ENCODE measurements at places on chromosomes 16 and 17.

DNA sequence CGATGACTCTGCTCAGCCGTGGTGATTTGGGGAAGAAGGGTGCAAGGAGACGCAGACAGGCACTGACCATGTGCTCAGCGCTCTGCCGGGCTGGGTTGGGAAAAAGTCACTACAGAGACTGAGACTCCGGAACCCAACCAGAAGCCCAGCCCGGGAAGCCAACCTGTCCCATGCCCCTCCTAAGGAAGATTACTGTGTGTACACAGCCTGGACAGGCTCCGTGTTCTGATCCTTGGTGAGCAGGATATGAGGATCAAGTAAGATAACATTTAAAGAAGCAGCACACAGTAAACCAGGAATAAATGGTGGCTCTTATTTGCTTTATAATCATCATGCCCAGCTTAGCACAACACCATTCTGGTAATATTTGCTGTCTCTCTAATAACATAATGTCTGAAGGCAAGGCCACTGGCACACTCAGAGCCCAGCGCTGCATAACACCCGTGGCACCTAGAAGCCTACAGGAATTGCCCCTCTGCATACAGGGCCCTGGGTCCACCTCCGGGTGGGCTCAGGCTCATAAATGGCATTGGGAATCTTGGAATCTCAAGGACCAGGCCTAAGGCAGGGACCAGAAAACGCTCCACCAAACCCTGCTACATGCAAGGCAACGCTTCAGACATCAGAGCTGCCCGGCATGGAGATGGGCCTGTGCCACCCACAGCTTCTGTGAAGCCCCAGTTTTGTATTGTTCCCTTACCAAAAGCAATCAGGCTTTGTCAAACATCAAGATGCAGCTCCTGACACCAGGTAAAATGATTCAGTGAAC is 113.5 kb downstream of the DYNLRB2 start:
- DNase-seq, result no peak

GRCh38 chr16:81201267-81201666 is 37.2 kb upstream of the BCO1 start:
- DNase-seq, result no peak

DNA sequence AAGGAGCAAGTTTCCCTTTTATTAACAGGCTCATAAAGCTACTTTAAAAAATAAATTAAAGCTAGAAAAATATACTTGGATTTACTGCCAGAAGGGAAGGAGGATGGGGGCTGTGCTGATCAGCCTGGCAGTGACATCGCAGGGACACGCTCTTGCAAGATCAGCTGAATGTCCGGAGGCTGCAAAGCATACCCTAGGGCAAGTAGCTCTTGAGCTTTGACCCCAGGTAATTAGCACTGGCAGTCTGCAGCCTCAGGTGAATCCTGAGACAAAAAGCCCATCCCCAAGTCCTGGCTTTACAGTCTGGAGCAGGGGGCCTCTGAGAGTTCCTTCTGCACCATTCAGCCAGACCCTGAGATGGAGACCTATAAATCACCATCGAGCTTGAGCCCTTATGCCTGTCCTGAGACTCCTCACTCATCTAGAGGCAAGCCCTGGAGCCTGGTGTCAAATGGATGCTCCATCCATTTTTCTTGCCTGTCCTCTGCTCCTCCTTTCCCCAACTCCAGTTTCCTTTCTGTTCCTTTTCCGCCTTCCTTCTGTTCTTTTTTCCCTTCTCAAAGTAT is 131.7 kb downstream of the TMEM114 start:
- no peak for DNase-seq

- no peak for DNase-seq
These were observed 76.8 kb downstream of the CCDC182 start for GRCh38 chr17:57668332-57668731.

DNA sequence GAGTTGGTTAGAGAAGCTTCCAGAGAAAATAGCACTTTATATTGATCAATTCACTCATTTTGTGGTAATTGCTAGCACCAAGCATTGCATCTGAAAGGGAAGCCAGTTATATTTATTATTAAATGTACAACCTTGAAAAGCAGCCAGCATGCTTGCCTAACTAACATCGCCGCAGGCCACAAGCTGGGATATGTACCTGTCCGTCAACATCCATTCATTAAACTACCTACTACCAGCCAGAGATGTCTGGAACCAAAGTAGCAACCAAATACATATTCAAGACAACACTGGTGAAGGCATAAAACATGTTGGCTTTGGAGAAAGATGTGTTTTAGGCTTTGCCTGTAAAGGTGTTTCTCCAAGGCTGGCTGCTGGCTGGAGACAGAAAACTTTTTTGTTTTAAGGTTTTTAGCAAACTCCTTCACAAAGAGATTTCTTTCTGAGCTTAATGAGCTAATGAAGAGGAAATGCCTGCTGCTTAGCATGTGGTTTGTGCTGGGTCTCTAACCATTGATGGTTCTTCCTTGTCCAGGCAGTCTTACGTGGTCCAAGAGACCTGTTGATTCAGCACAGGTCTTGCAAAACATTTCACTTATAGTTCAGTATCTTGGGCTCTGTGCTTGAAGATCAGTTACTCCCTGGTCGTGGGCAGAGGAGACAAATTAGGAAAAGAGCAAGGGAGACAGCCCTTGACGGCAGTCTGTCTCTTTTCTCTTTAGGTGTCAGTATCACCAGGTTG is 3.1 kb downstream of the ITPRIPL2 start:
- DNase-seq, result no peak

DNA sequence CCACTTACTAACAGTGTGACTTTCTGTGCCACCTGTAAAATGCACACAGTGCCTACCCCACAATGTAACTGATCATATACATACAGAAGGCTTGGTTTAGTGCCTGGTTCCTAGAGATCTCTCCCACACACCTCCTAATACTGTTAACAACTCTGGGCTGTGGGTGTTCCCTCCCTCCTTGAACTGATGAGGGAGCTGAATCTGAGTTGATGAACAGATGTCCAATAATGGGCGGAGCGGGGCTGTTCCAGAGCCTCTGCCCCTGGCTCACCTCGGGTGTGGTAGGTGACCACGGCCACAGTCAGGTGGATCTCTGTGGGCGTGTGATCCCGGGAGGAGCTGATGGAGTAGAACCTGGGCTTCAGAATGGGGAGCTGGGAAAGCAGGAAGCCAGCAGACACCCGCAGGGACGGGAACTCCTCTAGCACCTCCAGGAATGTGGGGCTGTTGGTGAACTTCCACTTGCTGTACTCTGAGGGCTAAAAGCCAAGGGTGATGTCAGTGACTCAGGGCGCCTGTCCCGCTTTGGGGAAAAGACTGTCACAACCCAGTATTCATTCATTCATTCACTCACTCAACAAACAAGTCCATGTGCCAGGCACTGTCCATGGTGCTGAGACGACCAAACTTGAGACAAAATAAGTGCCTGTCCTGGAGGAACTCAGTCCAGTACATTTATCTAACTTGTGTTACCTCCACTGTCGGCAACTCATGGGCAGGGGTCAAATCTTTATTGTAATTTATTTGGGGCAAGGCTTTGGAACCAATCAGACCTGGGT is 37.6 kb downstream of the NOS2 start:
- DNase-seq, result no peak

DNA sequence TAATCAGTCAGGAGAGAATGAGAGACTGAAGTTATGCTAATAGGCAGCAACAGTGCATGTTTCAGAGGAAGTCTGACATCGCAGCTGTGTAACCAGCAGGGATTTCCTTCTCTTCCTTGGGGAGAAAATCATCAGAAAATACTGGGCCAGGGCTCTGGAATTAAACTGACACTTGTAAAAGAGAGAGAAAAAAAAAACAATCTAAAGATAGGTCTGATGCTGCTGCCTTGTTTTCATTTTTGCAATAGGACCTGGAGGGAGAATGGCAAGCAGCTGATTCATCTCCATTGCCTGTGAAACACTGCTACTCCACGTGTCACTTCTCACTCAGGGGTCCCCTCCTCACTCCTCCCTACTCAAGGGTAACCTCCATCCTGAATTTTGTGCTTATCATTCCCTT is 17.7 kb upstream of the CORO6 start:
- DNase-seq, result no peak

DNA sequence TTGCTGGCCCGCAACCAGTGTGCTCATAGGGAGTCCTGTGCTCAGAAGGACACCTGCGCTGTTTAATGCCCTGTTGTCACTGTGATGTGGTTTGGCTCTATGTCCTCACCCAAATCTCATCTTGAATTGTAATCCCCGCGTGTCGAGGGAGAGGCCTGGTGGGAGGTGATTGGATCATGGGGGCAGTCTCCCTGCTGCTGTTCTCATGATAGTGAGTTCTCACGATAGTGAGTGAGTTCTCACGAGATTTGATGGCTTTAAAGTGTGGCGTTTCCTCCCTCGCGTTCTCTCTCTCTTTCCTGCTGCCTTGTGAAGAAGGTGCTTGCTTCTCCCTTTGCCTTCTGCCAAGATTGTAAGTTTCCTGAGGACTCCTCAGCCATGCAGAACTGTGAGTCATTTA is 66.8 kb downstream of the AKAP1 start:
- no peak for DNase-seq

DNA sequence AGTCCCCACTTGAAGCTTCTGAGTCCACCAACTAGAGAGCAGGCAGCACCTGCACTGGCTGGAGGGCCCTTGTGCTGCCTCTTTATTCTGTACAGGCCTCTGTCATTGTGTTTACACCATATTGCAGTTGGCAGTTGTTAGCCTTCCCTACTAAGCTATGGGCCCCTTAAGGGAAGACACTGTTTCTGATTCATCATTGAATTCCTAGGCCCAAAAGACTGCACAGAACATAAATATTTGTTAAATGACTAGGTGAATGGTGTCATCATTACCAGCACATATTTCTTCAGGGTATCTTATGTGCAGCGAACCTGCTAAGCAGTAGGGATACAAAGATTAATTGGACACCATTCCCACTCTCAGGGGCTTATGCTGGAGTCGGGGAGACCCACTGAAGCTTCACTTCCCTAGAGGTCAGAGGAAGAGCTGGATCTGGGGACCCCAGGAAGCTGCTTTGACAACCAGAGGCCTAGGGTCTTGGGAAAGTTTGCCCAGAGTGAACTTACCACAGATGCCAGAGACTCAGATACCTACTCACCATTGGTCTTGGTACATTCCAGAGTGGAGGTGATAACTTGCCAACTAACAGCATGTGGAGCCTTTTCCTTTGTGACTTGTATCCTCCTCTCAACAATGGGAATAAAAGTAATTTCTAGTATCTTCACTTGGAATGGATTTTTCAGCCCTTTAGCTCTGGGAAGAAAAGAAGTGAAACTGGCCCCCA is 28.7 kb upstream of the DDX52 start:
- DNase-seq, result peak; percentile 34

- DNase-seq, result peak; percentile 6
These were observed 634 bp downstream of the SLC2A4 start for GRCh38 chr17:7281953-7282751.

- no peak for DNase-seq
These were observed 16.6 kb downstream of the ZNF385C start for GRCh38 chr17:42081516-42082129.

GRCh38 chr16:24550295-24550694 is 10.9 kb downstream of the RBBP6 start:
- DNase-seq, result no peak

DNA sequence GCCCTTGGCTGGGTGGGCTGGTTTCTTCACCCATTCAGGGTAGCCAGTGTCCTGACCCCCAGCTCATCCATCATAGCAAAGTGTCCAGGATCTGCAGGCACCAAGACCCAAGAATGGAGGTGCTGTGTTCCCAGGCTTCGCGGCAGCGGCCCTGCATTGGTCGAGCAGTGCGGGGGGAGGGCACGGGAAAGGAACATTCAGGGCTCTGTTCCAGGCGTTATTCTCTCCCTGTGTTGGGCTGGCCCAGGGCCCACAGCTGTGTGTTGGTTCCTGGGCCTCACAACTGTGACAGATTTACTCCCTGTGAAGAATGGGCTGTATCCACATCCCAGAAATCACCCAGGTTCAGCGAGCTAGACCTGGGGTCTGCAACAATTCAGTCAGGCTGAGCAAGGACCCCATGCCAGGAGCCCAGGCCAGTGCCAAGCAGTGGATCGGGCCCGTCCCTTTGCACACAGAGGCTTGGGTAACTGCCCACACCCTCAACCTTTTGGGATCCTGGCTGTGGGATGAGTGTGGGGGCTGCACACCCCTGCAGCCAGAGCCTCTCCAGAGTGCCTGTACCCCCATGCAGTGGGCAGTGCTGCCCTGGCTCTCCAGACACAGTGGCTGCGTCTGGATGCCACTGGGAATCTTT is 10.0 kb downstream of the GPT2 start:
- DNase-seq, result no peak

DNA sequence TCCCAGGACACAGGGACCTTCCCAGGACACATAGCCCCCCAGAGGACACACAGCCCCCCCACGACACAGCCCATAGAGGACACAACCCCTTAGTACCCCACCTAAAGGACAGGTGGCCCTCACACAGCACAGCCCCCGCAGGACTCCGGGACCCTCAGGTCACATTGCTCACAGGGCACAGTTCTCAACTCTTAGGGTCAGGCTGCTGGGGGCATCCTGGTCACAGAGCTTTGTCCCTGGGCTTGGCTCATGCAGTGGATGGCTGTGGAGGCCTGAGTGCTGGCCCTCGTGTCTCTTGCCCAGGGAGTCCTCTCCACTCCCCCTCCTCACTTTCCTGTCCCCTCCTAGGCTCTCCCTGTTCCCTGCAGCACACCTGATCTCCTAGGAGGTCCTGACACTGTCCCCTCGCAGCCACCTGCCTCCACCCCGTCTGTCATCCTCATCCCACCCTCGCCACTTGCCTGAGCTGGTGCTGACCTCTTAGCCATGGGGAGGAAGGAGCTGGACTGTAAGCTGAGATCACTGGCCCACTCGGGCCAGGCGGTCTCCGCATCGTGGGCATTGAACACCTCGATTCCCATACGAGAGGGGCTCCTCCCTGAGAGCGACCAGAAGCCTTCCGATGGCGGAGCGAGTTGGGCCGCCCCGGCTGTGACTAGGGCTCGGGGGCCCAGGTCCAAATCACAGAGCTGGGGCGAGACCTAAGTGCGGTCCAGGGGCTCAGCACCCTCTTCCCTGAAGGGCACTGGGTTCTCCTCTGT is 1.4 kb upstream of the WDR45B start:
- DNase-seq, result no peak

- DNase-seq, result no peak
These were observed 8.3 kb downstream of the TFAP4 start for GRCh38 chr16:4264546-4264945.

All from 8988T (cell line).